ENCODE measurements at places on chromosomes 7 and 10.

DNA sequence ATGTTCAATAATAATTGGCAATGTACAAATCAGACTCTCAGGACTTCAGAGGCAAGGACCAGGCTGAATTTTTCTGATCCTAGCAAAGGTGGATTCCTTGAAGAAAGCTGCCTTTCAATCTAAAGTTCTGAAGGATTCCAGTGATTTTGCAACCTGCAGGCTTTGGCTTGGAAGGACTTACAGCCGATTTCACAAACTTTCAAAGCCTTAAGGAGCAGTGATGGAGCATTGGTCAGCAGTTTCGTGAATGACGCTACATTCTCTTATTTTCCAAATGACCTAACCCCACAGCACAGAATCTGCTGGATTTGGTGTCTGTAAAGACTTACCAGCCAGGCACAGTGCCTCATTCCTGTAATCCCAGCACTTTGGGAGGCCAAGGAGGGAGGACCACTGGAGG, 167.5 kb downstream of the ARHGAP12 start:
- no peak for DNase-seq

DNA sequence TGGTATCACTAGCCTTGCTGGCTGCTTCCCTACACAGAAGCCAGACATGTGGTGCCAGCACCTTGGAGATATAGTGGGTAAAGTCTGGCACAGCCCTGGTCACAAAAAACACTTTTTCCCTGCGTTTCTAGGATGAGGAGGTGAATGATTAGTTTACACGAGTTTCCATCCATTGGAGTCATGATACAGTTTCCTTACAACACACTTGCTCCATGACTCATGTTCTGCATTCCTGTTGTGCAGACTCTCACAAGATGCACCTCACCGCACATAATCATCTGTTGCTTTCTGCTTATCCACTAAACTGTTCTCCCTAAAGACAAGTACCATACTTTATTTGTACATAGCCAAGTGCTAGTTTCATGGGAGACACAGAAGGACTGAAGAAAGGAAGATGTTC, 747.1 kb upstream of the GALNT17 start:
- DNase-seq: no peak

GRCh38 chr10:72174297-72174662, 41.5 kb upstream of the ANAPC16 start:
- DNase-seq: no peak

GRCh38 chr10:97019213-97019844, 166.4 kb downstream of the SLIT1 start:
- DNase-seq: no peak

- DNase-seq: no peak
Measured at GRCh38 chr7:139821349-139822105, 7.5 kb upstream of the TBXAS1 start.

GRCh38 chr7:121273467-121274167, 55.2 kb upstream of the WNT16 start:
- no peak for DNase-seq

DNA sequence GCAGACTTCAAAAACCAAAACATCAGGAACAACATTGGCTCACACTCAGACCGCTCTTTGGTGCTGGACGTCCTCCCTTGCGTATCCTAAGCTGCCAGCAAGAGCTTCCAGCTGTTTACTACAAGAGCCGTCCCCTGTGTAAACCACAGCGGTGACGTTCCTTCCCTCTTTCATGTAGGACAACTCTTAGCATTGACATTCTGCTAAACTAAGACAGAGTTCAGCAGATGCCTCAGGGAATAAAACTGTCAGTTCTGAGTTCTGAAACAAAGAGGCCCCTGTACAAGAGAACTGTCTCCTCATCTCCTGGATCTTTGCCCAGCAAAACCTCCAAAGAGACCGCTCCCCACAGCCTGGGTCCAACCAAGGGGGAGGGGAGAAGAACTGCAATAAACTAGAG, 57.8 kb upstream of the OPALIN start:
- no peak for DNase-seq

GRCh38 chr10:100908378-100908777, 4.4 kb upstream of the SLF2 start:
- no peak for DNase-seq

- DNase-seq: no peak
Measured at GRCh38 chr10:131113709-131114291, 197.7 kb downstream of the TCERG1L start.

GRCh38 chr7:73423519-73424488, 9.8 kb upstream of the FZD9 start:
- DNase-seq: no peak

DNA sequence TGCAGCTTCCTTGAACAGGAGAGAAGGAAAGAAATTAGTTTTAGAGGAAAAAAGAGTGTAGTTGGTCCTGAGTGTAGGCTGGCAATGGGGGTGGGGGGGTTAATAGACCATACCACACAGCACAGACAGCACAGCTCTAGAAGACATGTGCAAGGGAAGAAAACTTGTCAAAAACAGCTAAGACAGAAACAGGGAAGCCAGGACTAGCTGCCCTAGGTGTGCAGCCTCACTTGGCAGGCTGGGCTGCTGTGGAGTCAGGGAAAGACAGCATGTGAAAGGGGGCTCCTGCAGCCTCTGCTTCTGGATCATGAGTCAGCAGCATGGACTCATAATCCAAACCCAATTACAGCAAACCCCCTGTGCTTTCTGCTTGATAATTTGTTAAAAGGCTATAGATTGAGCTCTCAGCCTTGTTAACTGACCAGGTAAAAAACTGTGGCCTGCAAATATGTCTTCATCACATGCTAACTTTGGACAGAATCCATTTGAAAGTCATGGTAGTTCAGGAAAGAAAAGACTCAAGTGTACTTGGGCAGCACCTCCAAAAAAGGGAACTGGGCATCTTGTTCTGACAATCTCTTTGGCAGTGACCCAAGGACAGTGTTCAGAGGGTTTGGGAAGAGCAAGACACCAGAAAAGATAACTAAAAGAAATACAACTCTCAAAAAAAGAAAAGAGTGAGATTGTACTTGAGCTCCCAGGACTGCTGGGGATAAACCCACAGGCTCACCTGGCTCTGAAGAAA, 142.2 kb upstream of the VWC2 start:
- no peak for DNase-seq

- DNase-seq: no peak
Measured at GRCh38 chr7:46968003-46968402, 613.9 kb downstream of the TNS3 start.

GRCh38 chr7:106757846-106758245, 96.9 kb upstream of the CCDC71L start:
- no peak for DNase-seq

- no peak for DNase-seq
Measured at GRCh38 chr7:107147464-107148393, 21.1 kb upstream of the HBP1 start.

GRCh38 chr10:114096864-114097263, 53.2 kb downstream of the ADRB1 start:
- no peak for DNase-seq

DNA sequence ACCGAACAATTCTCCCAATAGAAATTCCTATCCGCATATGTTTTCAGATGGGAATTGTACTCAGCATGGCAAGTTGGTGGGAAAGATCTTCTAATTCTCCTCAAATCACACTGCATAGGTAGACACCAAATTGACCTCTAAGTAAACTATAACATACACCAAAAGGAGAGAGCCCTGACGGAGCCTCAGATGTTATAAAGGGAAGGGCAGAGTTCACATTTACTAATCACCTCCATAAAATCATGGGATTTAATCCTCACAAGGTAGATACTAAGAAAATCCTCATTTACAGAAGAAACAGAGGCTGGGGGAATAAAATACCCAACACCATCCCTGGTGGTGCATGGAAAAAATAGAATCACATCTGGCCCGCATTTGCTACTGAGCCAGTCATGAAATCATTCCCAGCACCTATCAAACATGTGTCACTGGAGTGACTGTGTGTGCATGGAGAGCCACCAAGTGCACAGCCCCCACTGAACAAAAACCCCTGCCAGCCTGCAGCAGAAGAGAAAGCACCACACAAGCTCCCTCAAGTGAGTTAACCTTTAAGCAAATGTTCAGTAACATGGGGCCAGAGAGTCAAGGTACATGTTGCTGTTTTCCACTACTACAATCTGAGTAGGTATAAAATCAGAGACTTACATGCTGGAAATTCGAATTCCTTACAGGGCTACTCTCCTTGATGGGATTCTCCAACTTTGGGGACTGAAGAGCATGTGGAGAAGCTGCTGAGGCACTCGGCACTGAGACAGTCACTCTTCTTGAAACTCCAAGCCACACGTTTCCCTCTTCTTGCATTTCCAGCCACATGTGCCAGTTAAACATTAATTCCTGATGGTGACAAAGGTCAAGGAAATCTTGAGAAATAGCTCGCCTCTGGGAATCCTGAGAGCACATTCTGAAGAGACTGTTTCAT, at the start of gene DDC:
TSS of gene DDC (minus strand) at position 766 of the 919 bp plus-strand sequence. CDS start 21,320 bp downstream, outside the sequence.
- DNase-seq: no peak

DNA sequence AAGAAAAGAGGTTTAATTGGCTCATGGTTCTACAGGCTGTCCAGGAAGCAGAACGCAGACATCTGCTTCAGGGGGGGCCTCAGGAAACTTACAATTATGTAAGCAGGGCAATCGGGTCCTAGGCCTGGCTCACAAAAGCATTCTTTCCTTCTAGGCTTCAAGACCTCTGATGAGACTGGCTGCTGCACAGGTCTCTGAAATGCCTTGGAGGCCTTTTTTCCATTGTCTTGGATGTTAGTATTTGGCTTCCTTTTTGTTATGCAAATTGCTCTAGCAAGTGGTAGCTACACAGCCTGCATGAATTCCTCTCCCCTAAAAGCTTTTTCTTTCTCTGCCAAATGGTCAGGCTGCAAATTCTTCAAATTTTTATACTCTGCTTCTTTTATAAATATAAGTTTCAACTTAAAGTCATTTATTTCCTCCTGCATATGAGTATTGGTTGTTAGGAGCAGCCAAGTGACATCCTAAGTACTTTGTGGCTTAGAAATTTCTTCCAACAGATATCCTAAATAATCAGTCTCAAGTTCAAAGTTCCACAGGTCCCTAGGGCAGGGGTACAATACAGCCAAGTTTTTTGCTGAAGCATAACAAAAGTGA, 83.1 kb upstream of the SEMA3A start:
- no peak for DNase-seq

GRCh38 chr7:94414481-94414880, 19.8 kb downstream of the COL1A2 start:
- no peak for DNase-seq

DNA sequence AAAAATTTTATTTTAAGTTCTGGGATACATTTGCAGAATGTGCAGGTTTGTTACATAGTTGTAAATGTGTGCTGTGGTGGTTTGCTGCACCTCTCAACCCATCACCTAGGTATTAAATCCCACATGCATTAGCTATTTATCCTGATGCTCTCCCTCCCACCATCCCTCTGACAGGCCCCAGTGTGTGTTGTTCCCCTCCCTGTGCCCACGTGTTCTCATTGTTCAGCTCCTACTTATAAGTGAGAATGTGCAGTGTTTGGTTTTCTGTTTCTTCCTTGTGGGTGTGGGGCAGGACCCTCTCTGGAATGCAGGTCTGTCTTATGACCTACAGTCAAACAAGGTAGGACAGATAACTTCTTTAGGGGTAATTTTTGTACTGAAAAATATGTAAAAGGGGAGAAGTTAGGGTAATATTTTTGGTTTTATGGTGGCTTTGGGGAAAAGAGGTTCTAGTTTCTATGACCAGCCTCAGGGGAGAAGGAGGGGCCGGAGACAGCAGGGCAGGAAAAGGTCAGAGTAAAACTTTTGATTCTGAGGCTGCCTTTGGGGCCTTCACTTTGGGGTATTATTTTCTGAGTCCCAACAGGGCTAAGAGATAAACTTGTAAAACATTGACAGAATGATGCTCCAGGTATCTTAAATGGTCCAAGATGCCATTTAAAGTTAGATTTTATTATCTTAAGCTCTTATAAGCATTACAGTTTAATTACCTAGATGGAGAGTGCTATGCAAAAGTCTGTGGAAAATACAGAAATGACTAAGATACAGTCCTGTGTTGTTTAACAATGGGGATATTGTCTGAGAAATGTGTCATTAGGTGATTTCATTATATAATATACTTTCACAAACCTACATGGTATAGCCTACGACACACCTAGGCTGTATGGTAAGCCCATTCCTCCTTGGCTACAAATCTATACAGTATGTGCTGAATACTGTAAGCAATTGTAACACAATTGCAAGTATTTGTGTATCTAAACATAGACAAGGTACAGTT, 354.8 kb downstream of the ABCA13 start:
- DNase-seq: no peak

DNA sequence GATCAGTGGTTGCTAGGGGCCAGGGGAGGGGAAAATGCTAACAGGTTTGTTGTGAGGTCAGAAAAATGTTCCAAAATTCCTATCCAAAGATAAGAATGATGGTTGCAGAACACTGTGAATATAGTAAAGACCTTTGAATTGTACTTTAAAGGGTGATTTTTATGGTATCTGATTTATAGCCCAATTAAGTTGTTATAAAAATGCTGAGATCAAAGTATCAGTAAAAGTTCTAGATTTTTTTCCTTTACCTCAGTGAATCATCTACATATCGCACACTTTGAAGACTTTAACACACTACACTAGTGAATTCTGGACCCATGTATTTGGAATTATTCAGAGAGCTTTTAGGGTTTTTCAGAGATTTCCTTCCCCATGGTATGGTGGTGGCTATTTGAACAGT, 275.4 kb downstream of the WDR37 start:
- no peak for DNase-seq

GRCh38 chr7:39565538-39565937, 666 bp upstream of the YAE1 start:
- DNase-seq: no peak

DNA sequence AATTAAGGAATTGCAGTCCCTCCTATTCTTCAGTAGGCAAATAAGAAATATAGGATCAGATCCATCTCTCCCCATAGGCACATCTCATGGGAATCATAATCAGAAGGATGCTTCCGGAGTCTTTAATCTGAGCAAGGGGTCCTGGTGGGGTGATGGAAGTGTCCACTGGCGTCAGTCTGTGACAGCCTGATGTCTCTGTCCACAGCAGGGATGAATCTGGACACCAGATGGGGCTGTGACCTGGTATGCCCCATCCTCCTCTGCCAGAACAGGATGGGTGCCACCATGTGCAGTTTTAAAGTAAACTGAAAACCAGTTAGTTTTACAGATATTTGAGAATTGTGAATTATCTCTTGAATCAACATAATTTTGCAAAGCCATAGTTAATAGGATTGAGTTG, 148.7 kb downstream of the C1GALT1 start:
- DNase-seq: no peak

DNA sequence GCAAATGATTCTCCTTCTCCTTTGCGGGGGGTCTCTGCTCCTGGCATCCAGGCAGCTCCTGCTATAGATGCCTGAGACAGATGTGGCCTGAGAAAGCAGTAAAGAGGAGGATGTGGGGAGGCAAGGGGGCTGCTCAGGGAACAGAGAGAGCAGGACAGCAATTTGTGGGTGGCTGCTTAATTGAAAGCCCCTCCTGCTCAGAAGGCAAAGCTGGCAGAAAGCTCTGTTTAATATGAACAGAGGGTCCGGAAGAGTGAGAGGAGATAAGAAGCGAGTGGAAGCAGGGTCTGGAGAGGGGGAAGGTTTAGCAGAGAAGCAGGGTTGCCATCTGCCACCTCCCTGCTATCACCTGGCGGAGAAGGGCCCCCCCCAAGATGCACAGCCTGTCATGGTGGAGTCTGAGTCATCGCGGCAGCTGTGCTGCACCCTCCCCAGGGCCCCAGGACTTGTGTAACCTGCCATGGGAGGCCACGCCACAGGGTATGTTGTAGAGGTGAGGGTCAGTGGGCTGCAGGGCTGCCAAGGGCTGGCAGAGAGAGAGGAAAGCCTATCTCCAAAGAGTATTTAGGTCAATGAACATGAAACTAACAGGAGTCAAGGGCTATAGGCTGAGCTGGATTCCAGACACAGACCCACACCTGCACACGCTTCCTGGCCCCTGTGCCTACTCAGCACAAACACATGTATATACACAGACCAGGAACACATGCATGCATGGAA, 1109.8 kb upstream of the AUTS2 start:
- DNase-seq: no peak

- no peak for DNase-seq
Measured at GRCh38 chr7:139647085-139647484, 123.6 kb downstream of the CLEC2L start.

Measured in stimulated activated CD8-positive, alpha-beta memory T cell treated with anti-CD3 and anti-CD28 coated beads, Interleukin-7, amount 100 ng/mL, for 1 hour (primary cell).